HCT116 (cell line): ENCODE measurements at places on chromosomes 12 and 14.

DNA sequence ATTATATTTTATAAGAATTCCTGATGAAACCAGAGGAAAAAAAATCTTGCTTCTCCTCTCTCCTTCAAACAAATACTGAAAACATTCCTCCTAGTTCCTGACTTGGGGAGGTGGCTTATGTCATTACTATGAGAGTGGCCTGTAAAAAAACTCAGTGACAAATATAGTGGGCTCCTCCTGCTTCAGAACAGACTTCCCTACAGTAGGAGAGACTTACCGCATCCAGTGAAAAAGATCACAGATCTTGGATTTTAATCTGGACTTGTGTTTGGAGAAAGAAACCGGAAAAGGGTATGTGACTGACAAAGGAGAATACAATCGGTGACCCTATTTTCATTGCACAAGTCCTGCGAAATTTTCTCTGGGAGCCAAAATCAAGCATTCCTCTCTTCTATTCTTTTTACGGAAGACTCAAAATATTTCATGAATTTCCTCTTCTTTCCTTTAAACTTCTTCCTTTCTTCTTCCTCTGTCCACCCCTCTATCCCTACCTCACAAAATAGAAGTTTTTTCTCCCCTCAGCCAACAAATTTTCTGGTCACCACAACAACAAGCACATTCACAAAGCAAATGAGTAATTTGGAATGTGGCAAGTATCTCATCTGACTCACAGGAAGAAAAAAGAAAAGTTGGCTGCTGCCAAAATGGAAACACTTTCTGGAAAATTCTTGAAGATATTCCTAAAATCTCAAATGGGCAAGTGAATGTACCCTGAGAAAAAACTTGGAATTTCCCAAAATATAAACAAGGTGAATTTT, 185.1 kb upstream of the CDKN3 start:
- peak; percentile 64 for DNase-seq

GRCh38 chr12:116293687-116294453, 16.4 kb upstream of the MED13L start:
- no peak for DNase-seq

DNA sequence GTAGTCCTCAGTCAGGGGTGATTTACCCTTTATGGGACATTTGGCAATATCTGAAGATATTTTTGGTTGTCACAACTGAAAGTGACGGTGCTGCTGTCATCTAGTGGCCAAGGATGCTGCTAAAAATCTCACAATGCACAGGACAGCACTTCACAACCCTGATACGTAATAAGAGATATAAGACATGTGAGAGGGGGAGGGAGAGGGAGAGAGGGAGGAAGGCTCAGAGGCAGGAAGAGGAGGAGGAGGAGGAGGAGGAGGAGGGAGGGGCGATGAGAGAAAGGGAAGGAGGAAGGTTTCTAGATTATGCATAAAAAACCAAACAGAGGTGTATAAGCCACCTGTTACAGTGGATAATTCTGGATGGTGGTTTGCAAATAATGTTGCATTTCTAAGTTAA, 14.3 kb downstream of the MYL2 start:
- no peak for DNase-seq

DNA sequence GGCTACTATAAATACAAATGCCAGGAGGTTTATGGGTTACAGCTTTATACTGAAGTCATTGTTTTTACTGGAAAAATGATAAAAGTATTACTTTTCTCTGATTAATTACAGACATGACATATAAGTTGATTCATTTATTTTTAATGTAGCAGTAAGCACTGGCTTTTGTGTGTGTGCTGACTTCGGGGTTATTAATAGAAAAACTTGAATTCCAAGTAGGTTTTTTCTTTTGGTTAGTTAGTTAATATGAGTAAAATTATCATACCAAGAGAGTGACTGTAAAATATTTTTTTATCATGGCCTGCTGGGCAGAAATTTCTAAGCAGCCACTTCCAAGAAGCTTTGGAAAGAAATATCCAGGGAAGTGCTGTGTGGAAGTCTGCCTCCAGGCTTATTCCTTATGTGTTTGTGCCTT, 56.4 kb downstream of the IFT81 start:
- no peak for DNase-seq

- peak; percentile 76 for DNase-seq
Observed at GRCh38 chr14:103562429-103563225, at the start of the genes BAG5 and COA8. Gene BAG5 (minus strand): TSS chr14:103562657. CDS start chr14:103561164, 1,493 bp downstream. Gene COA8 (plus strand): TSS chr14:103562960. CDS start chr14:103563002, 42 bp downstream.
